RWPE2 (cell line): ENCODE measurements at places on chromosomes 13 and 19.

DNA sequence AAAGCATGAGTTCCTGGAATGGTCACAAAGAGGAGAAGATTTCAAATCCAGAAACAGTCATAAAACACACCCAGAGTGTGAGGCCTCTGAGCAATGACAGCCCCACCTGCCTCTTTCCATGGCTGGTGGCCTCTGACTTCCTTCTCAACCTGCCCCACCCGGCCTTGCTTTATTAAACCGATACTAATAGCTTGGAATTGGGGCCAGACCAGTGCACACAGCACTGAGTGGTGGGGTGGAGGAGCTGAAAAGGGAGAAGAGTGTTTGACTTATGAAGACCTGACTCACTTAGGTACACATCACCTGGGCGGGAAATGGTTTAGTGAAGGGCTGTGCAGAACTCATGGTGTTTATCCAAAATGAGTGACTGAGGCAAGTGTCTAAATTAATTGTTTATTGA lies 20.7 kb upstream of the CEACAM6 start:
- DNase-seq = no peak

DNA sequence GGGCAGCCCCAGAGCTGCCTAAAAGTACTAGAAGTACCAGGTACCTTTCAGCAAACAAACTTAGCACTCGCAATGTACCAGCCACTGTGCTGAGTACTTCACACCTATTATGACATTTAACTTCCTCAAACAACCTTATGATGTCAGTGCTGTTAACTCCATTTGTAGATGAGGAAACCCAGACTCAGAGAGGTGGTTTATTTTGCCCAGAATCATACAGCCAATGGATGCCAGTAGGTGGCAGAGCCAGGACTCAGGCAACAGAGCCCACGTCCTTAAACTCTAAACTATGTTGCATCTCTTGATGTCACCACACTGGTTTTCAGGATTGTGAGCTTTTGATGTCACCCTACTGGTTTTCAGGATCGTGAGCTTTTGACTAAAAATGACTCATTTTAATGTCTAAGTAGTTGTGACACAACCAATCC lies 78.9 kb downstream of the FLT1 start:
- no peak for DNase-seq

DNA sequence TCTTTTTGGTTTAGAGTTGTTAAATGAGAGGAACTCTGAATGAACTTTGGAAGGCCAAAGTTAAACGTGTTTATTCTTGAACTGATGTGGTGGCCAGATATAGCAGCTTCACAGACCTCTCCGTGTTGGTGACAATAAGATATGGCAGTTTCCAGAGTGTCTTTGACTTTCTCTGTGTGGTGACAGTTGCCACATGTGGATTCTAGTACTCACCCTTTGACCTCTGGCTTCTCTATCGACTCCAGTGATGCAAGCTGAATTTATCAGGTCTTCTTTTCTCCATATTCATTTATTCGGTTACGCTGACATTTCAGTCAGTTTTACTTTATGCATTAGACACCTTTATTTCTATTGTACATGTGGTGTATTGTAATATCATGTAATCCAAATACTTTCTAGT lies 1469.5 kb downstream of the SLITRK1 start:
- DNase-seq = no peak

GRCh38 chr13:110560601-110561343 lies 750 bp downstream of the RAB20 start:
- no peak for DNase-seq

- no peak for DNase-seq
Observed at GRCh38 chr13:33775339-33776108, 42.4 kb upstream of the RFC3 start.

- no peak for DNase-seq
Observed at GRCh38 chr13:76293346-76293745, 592.9 kb downstream of the KCTD12 start.

DNA sequence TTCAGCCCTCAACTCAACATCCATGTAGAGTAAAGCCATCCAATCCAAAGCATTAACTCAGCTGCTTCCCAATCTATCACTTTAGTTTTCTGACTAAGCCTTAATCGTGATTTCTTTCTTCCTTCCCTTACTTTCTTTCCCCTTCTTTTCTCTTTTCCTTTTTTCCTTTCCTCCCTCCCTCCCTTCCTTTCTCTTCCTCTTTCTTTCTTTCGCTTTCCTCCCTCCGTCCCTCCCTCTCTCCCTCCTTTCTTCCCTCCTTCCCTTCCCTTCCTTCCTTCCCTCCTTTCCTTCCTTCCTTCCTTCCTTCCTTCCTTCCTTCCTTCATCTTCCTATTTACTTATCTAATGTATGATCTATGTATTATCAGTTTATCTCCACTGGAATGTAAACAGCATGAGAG lies 71.2 kb downstream of the ERCC5 start:
- DNase-seq = no peak

DNA sequence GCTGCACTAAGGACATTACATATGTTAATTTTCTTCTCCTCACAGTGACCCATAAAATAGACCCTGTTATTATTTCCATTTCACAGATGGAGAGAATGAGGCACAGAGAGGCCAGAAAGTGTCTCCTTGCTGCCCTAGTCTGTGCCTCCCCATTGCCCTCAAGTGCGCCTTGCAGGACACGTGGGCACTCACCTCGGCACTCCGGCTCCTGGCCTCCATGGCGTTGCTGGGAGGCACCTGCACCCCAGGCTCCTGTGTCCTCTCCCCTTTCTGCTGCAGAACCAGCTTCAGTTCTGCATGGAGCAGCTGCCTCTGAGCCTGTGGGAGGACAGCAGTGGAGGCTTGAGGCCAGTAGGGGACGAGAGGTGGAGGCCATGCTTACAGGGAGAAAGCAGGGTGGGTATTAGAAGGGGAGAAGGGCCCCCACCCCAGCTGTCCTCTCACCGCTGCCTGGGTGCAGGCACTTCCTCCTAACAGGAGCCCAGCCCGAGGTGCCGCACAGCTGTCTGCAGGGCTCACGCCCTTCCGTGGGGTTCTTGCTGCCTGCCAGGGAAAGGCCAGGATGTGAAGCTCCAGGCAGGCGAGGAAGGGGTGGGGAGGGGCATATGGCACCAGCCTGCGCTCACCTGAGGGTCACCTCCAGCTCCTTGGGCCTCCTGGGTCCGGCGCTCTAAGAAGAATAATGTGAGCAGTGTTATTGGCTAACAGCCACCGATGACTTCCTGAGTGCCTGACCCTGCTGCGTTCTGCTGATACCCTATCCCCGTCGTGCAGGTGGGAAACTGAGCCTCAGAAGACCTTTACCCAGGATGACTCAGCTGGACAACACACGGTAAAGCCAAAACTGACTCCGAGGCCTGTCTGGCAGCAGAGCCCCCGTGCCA lies 5.2 kb downstream of the PRX start:
- DNase-seq = no peak

DNA sequence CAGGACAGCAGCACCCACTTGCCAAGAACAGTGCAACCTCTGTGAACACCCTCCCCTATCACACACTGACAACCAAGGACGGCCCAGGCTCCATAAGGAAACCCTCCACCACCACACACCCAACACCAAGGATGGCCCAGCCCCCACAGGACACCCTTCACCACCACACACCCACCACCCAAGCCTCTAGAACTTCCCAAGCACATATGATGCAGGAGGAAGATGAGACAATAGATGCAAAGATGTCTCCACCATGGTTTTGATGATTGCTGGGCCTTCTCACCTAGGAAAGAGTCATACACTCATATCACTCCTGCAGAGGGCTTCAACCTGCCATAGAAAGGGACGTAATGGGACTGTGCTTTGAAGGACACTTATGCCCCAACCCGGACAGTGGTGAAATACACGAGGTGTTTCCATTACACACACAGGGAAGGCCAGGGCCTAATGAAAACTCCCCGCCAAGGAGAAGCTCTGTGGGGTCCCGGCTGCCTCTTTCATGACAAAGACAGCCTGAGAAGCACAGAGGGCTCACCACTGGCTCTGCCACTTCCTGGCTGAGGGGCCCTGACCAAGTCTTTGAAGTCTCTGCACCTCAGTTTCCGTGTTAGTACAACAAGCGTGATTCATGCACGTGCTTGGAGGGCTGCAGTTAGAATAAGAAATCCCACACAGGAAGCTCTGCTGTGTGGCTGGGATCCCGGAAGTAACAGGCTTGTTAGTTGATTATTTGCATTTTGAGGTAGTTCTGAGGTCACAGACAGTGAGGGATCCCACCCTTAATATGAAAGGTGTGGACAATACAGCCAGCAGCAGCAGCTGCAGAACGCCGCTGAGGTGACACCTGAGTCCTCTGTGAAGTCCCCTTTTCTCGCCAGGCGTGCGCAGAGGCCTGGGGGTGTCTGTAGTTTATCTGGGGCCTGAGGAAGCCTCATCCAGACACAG lies 61.9 kb upstream of the ATP12A start:
- no peak for DNase-seq

- DNase-seq = no peak
Observed at GRCh38 chr19:51392701-51393100, 2.3 kb upstream of the C19orf84 start.

- DNase-seq = no peak
Observed at GRCh38 chr13:93948162-93948922, 531.1 kb downstream of the DCT start.

GRCh38 chr13:31951215-31951678 lies 80.3 kb upstream of the FRY start:
- no peak for DNase-seq

GRCh38 chr13:23381866-23382265 lies 51.6 kb downstream of the SACS start:
- DNase-seq = no peak

GRCh38 chr19:48490981-48491792 lies 20.4 kb downstream of the LMTK3 start:
- DNase-seq = peak; percentile 64

DNA sequence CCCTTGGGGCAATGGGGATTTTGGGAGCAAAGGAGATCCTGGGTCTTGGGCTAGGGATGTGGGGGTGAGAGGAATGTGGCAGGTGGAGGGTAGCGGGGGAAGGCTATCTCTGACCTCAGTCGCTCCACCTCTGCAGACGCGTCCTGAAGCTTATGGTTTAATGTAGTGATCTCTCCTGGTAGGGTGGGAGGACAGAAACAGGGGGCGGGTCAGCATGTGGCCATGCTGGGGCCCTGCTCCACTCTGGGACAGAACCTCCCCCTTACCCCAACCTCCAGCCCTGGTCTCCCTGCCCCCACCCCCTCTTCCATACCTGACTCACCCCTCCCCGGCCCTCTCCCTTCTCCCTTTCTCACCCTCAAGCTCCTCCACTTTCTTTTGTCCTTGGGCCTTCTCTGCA lies 1.4 kb downstream of the BST2 start:
- DNase-seq = no peak

- no peak for DNase-seq
Observed at GRCh38 chr19:35845215-35846037, 6.9 kb downstream of the NPHS1 start.

DNA sequence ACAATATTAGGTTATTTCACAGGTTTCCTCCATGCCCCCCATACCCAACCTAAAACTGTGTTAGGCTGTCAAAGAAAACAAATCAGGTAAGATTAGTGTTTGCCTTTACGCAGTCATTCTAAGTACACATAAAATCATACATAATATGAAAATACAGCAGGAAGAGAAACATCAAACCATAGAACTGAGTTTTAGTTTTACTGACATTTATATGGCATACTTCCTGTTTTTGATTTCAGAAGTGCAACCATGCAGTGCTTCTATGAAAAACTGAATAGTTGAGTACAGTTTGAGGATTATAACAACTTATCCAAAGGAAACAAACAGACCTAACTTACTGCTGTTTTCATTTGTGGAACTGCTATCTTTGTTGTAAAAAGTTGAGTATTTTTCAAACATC lies 91.3 kb downstream of the KCNRG start:
- no peak for DNase-seq

GRCh38 chr19:32971012-32971595 lies 654 bp downstream of the CEP89 start:
- no peak for DNase-seq

DNA sequence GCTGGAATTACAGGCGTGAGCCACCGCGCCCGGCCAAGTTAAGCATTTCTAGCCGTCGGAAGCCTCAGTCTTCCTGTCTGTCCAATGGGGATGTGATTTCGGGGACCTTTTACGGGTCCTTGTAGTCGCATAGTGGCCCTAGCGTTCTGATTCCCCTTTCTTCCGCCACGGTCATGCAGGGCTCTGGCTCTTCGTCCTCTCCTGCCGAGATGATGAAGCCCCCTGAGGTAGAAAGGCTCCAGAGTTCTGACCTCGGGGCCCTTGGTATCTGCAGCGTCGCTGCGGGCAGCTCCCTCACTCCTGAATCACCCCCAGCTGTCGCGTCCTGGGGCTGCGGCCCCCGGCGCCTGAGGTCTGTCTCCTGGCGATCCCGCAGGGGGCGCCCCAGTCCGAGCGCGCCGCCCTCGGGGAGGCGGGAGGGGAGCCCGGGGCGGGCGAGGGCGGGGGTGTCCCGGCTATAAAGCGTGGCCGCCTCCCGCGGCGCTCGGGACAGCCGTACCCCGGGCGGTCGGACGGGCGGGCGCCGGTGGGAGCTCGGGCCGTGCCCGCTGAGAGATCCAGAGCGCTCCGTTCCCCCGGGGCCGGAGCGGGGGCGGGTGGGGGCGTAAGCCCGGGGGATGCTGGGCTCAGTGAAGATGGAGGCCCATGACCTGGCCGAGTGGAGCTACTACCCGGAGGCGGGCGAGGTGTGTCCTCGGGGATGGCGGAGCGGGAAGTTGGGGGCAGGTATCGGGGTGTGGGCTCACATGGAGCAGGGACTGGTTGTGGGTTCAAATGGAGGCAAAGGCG lies at the start of gene FOXA3:
Gene FOXA3 (plus strand): TSS at position 487 of the 789 bp plus-strand sequence. CDS start 131 bp downstream, at position 618.
- no peak for DNase-seq

DNA sequence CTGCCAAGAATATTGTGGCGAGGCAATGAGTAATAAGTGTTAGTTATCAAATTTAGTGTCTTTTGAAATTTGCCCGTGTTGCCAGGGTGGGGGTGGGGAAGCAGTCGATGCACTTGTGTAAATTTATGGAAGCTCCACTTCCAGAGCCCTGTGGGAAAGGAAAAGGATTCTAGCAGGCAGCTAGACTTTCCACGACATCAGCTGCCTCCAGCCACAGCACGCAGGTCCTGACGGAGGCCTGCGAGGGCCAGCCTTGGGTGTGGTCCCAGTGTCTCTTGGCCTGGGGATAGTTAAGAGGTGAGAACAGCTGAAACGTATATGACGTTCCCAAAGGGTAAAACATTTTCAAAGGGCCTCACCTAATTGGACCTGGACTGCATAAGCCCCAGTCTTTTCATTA lies 433.0 kb downstream of the TSHZ3 start:
- DNase-seq = no peak

GRCh38 chr13:27352698-27353097 lies 71.7 kb upstream of the GTF3A start:
- no peak for DNase-seq

GRCh38 chr13:67273001-67273400 lies 42.9 kb upstream of the PCDH9 start:
- DNase-seq = no peak

DNA sequence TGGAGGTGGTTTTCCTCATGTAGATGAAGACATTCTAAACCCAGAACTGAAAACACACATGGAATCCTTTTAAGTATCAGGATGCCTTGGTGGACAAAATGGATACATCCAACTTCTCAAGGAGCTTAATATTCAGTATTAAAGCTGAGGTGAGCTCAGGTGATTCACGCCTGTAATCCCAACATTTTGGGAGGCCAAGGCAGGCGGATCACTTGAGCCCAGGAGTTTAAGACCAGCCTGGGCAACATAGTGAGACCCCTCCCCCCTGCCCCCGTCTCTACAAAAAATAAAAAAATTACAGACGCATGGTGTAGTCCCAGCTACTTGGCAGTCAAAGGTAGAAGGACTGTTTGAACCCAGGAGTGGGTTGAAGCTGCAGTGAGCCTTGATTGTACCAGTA lies 28.8 kb downstream of the DPRX start:
- no peak for DNase-seq

- DNase-seq = no peak
Observed at GRCh38 chr13:39815345-39816111, 160.1 kb downstream of the COG6 start.

GRCh38 chr13:29111446-29111845 lies 291.3 kb downstream of the MTUS2 start:
- DNase-seq = no peak
